ENCODE measurements at places on chromosomes 4 and X.

DNA sequence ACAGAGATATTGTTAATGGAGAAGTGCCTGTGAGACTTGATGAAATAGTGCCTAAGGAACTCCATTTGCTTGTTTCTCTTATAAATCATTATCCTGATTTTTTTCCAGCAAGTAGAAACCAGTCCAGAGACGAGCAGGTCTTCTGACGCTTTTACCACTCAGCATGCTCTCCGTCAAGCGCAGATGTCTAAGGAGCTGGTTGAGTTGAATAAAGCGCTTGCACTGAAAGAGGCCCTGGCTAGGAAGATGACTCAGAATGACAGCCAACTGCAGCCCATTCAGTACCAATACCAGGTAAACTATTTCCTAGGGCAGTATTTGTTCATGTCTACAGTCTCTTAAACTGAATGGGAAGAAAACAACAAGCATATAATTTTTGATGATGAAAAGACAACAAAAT is 63.6 kb downstream of the KIF4A start:
- no peak for DNase-seq

DNA sequence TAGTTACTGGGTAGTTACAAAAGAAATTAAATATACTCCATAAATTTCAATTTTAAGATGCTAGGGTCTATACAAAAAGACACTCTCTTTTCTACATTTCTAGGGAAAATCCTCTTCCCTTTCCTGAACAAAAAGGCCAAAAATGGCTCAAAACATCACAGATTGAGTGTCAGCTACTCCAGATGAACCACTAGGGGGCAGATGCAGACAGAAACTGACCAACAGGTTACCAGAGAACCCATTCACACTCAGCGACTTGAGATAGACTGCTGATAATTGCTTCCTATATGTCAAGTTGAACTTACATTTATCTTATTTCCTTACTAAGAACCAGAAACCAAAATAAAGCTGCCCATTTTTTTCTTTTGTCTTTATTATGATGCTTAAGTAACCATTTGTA is 83.4 kb upstream of the MID1IP1 start:
- DNase-seq: no peak

DNA sequence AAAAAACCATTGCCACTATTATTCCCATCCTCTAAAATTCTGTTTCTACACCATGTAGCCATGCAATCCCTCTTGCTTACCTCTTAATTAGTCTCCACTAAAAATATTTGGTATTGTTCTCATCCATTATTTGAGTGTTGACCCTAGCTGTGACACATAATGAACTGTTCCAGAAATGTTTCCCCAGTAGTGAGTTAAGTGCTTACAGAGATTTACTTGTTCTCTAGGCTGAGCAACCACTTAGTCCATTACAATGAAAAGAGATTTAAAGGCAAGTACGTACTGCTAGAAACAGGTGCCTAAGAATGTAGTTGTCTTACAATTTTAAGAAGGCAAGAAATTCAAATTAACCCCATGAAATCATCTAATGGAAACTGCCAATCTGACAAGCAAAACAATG is 112.7 kb upstream of the PTPN13 start:
- DNase-seq: no peak

DNA sequence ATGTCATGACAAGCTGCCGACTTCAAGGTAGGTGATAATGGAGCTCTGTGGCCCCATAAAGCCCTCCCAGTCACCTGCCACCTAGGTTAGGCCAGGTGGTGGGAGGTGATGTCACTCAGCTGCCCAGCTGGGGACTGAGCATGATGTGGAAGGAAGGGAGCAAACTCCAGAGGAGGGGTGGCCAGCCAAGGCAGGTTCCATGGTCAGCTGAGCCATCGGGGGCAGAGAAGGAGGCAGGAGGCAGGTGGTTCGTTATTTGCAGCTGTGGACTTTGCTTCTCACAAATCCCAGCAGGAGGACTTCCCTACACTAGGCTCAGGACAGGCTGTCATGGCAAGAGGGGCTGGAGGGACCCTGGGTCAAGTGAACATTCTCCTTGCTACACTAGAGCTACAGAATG is 2.1 kb downstream of the CCDC120 start:
- DNase-seq: no peak

DNA sequence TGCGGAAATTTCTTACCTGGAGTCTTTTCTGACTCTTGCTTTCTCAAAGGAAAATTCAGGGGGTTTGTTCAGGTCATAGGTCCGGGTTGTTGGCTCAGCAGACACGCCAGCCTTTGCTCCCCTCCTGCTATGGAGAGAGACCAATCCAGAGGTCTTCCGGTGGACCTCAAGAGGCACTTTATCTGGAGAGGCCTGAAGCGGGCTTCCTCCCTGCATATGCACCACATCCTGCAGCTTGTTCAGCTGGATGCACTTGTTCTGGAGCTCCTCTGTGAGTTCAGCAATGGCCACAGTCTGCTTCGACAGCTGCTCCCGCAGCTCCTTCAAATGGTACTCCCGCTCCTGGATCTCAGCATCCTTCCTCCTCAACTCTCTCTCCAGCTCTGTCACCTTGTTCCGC is 10.5 kb downstream of the PRKG2 start:
- no peak for DNase-seq

- no peak for DNase-seq
These were observed 24.7 kb downstream of the OFD1 start for GRCh38 chrX:13759152-13759718.

Data from GM04504 (cell line).